Fibroblast of skin of abdomen (primary cell): ENCODE measurements at places on chromosomes 5 and 9.

- no peak for DNase-seq
These were observed 46.0 kb downstream of the SHB start for GRCh38 chr9:38022995-38023394.

DNA sequence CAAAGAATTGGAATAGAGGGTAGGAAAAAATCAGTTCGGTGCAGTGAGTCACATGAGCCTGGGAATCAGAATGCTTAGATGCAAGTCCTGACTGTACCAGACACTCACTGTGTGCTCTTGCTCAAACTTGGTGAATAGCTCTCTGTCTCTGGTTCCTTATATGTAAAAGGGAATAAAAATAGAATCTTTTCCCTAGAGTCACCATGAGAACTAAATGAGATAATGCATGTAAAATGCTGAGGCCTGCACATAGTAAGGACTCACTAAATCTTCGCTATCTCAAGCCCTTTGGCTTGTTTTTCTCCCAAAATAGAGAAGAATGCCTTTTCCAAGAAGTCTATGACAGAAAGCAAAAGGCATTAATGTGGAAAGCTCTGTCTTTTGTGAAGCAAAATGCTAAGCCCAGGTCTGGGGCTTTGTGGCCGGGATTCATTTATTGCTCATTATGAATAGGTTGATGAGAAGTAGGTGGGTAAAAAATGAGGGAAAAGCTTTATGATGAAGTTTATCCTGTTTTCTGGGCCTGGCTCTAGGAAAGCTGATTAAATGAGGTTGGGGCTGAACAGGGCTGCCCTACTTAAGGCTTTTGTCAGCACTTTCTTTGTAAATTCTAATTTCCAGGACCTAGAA, 483.3 kb downstream of the DMAC1 start:
- DNase-seq = peak; percentile 51

DNA sequence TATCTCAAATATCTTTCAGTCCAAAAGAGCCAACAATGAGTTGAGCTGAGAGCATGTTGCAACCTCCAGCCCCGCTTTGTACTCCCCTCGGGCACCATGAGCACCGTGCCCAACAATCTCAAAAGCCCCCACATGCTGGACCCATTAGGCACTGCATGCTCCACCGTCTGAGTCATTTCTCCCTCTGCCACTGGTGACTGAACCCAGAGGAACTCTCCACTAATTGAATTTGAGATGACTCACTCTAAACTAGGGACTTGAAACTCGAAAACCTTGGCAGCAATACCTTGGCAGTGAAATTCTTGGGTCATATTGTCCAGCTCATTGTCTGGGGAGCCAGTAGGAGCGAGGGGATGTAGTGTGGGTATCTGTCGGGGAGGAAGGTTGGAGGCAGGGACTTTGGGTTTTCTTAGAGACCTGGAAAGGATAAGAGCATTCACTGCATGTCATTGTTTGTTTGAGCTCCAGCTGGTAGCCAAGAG, 49.9 kb upstream of the SLIT3 start:
- DNase-seq = peak; percentile 100

- peak; percentile 10 for DNase-seq
These were observed 301.2 kb downstream of the DTWD2 start for GRCh38 chr5:118687100-118687499.

DNA sequence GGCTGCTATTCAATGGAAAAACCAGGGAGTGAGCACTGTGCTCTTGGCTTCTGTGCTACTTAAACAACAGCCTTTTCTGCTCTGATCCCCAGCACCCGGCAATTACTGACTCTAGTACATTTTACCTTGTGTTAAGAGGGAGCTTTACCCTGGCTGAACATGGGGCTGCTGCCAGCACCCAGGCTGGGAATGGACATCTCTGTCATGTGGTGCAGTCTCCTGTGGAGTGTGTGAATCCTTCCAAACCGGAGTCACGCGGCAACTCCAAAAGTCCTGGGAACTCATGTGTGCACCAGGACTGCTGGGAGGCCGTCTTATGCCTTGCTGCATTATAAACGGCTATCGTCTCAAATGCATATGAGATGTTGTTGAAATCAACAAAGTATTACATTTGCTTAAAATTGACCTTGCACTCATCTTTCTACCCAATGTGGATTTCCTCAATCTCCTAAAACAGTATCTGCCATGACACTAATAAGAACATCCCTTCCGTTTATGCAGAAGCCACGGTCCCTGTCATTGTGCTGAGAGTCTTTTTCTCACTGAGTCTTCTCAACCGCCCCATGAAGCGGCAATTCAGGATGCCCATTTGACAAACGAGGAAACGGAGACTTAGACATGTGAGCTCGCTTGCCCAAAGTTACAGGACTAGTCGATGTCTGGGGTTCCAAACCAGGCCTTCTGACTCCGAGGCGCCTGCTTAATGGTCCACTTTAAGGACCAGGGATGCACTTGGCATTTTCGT, 884 bp upstream of the GSN start:
- DNase-seq = no peak

DNA sequence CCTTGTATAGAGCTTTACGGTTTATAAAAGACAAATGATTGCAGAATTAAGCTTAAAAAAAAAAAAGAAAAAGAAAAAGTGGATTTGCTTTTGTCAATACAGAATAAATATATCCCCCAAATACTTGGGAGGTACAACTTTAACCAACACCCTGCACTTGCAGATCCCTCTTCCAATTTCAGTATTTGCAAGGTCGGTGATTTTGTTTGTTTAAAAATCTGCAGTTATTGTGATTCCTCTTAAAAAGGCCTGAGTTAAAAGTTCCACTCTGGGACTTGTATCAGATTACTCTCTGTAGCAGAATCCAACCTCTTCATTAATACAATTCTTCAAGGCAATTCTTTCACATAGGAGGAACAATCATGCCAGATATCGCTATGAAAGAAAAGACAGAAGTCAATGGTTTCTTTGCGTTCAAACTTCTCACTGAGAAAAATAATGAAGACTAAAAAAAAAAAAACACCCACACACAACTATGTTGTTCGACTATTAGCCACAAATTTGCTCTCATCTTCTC, 400.9 kb downstream of the EBF1 start:
- DNase-seq = no peak

DNA sequence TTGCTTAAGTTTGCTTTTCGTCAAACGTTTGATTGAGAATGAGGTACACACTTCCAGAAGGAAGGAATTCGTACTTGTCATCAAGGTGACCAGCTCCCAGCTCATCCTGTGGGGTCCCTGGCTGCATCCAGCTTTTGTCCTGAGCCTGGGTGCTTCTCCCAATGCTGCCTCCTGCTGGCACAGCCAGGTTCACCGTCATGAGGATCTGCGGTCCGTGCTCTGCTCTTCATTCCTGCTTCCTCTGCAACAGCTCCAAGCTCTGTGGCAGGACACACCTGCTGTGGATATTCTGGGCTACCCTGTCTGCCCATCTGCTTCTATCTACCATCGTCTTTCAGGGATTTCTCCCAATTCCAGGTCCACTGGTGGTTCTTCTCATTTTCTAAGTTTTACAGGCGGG, 13.3 kb upstream of the UBE2QL1 start:
- no peak for DNase-seq

DNA sequence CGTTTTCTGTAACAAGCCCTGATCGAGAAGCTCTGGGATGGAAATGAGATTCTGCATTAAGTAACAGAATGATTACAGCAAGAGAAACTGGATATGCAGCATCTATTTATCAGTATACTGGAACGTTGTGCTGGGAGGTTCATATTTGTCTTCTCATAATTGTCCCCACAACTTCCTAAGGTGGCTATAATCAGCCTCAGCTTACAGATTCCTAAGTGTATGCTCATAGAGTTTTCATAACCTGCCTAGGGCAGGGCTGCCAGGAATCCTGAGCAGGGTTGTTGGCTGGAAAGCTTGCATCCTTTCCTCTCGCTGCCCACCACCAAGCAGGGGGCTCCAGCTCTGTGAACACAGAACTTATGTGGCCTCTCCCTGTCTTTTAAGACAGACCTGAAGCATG, 70.2 kb downstream of the FNBP1 start:
- DNase-seq = no peak

DNA sequence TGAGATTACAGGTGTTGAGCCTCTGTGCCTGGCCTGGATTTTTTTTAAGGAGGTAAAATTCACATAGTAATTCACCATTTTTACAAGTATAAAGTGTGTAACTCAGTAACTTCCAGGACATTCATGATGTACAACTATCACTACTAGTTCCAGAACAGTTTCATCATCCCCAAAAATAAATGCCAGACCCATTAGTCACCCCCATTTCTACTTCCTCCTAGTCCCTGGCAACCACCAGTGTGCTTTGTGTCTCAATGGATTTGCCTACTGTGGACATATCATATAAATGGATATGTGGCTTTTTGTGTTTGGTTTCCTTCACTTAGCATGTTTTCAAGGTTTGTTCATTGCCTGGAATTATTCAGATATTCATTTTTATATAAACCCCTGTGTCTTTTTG, 72.5 kb upstream of the PANK3 start:
- DNase-seq = peak; percentile 95

DNA sequence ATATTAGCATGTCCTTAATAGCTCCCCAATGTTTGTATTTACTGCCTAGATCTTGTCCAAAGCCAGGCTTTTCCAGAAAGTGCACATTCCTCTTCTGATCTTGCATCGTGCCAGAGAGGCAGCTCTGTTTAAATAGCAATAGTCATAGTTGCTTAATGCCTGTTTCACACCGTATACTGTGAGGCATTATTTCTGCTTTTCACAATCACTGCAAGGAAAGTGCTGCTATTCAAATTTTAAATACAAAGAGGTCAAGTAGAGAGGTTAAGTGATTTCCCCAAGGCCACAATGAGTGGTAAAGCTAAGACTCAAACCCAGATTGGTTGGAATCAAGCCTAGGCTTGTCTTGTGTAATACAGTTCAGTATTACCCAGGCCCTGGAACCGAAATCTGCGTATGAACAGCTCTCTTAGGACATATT, 153.6 kb downstream of the SNX18 start:
- no peak for DNase-seq

DNA sequence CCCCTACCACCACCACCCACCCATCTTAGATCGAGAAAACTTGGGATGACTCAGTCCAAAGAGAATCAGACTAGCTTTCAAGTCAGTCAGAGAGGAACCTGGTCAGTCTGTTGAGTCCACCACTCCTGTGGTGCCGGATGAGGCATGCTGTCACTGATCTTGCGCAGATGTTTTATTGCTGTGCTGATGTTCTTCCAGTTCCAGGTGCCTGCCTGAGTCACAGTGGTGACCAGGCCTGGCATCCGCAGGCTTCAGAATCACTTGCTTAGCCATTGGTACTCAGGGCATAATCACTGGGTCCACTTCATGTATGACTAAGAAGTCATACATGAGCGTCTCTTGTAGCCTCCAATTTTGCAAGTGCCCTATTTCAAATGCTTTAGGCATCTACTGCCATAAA, 114.1 kb downstream of the MUSK start:
- DNase-seq = no peak

- no peak for DNase-seq
These were observed 6.7 kb downstream of the OR1K1 start for GRCh38 chr9:122806661-122807060.

DNA sequence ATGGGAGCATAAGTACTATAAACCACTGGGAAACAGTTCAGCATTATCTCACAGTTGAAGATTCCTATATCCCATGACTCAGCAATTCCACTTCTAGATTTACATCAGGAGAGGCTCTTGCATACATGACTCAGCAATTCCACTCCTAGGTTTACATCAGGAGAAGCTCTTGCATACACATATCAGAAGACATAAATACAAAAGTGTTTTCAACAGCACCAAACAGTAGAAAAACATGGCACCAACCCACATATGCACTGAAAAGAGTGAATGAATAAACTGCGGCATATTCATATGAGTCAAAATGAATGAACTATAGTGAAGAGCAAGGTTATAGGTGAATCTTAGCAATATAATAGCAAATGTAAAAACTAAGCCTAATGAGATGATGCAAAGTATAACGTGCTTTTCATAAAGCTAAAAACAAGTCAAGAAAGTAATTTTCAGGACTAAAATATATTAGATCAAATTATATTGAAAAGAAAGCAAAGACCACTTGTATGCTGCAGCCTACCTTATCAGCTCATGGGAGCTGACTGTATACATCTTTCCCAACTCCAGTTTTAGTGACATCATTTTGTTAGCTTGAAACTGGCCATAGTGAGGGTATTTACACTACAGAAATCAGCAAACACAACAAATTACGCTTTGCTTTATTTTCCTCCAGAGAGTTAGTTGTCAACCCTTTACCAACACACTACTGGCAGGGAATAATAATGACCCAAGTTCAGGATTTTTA, 95.8 kb downstream of the ANKRD18B start:
- DNase-seq = peak; percentile 93

DNA sequence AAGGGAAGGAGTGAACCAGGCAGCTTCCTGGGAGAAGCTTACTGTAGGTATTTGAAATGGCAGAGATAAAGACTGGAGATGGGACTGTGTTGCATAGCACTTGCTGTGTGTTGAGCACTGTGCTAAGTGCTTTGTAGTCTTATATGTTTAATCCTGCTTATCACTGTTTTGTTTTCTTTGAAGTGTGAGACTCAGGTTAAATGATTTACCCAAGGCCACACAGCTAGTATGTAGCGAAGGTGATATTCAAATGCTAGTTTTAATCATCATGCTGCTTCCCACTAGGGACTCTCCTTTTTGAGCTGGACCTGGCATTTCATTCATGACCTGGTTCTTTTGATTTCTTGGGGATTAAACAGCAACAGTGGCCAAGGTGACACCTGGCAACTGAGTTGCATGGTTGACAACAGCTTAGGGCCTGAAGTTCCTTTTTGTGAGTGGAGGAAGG, 35.3 kb upstream of the SPRY4 start:
- no peak for DNase-seq

GRCh38 chr9:126805554-126806262, 868 bp downstream of the ZBTB43 start:
- DNase-seq = peak; percentile 76

DNA sequence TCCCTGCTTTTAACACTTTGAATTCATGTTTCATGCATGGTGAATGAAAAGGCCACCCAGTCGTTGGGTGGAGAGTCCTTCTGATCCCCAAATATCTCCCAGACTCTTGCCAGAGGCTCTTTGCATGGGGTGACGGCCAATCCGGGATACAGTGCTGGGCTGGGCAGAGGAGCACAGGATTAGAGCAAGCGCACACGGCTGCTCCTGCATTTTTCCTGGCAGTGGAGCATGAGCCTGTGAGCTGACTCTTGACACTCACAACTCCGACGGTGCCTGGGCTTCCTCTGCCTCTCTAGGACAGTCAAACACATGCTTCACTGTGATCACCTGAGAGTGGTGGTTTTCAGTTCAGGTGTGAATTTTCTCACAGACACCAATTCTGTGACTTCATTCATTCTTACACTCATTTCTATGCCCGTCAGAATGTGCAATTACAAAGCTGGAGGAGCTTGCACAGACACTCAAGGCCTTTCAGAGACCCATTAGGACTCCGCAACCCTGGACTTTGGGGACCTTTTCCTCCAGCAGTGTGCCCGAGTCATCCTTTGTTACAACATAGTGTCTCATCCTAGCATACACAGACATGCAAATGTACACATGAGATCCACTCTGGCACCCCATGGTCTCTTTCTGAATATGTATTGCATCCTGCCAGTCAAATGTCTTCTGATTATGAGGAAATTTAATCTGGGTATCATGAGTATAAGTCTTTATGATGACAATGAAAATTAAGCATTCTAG, 206.6 kb downstream of the ICE1 start:
- no peak for DNase-seq

- peak; percentile 61 for DNase-seq
These were observed 9.4 kb downstream of the PRELID2 start for GRCh38 chr5:145825751-145826180.

GRCh38 chr5:10518347-10518746, 45.5 kb upstream of the ANKRD33B start:
- peak; percentile 49 for DNase-seq

GRCh38 chr5:107395632-107396350, 274.9 kb downstream of the EFNA5 start:
- peak; percentile 24 for DNase-seq
